ENCODE measurements at places on chromosomes 12 and 14. TPM values are rescaled to one million over a fixed set of nuclear protein-coding genes. Genes with fewer than 3 reads are reported as not detected.

ITGA7 gene
- 43.4 TPM for total RNA-seq

CCDC196 gene
- not detected for total RNA-seq

KRT83 gene
- total RNA-seq = not detected

CEBPE gene
- total RNA-seq = not detected

KRT71 gene
- total RNA-seq = not detected

KRT5 gene
- total RNA-seq = not detected

RNASE1 gene
- 5.7 TPM for total RNA-seq

TAS2R9 gene
- total RNA-seq = not detected

CLEC6A gene
- not detected for total RNA-seq

MORN3 gene
- total RNA-seq = 0.19 TPM
